Vein endothelial cell (primary cell): ENCODE measurements at places on chromosomes 3 and 15. TPM values are rescaled to one million over a fixed set of nuclear protein-coding genes. Genes with fewer than 3 reads are reported as not detected.

SKOR1 gene
- 0.10 TPM in 1 of 2 replicates, not detected in the other for total RNA-seq

ZNF660 gene
- 0.65 and 1.4 TPM in 2 replicates for total RNA-seq

CHRNA5 gene
- total RNA-seq, result 6.0 and 6.9 TPM in 2 replicates

P3H2 gene
- total RNA-seq, result 13.4 and 16.0 TPM in 2 replicates

SAMD7 gene
- not detected in 2 replicates for total RNA-seq

SERPINI2 gene
- not detected in 2 replicates for total RNA-seq

RASL12 gene
- not detected in 2 replicates for total RNA-seq

ENTPD3 gene
- total RNA-seq, result under 0.01 TPM in 1 of 2 replicates, not detected in the other

FOXL2NB gene
- total RNA-seq, result 0.33 TPM in 1 of 2 replicates, not detected in the other

P4HTM gene
- 9.9 and 16.7 TPM in 2 replicates for total RNA-seq

EPB42 gene
- total RNA-seq, result not detected in 2 replicates

VWA5B2 gene
- under 0.01 and 0.10 TPM in 2 replicates for total RNA-seq

ADCY5 gene
- not detected in 2 replicates for total RNA-seq

POU1F1 gene
- total RNA-seq, result not detected in 2 replicates

ADAMTSL3 gene
- under 0.01 and 0.38 TPM in 2 replicates for total RNA-seq

IQCH gene
- total RNA-seq, result 1.6 TPM in 2 replicates
